ENCODE measurements at places on chromosomes 1 and 21.

GRCh38 chr1:208245185-208245705 is 1.1 kb upstream of the PLXNA2 start:
- DNase-seq, result peak; percentile 42

DNA sequence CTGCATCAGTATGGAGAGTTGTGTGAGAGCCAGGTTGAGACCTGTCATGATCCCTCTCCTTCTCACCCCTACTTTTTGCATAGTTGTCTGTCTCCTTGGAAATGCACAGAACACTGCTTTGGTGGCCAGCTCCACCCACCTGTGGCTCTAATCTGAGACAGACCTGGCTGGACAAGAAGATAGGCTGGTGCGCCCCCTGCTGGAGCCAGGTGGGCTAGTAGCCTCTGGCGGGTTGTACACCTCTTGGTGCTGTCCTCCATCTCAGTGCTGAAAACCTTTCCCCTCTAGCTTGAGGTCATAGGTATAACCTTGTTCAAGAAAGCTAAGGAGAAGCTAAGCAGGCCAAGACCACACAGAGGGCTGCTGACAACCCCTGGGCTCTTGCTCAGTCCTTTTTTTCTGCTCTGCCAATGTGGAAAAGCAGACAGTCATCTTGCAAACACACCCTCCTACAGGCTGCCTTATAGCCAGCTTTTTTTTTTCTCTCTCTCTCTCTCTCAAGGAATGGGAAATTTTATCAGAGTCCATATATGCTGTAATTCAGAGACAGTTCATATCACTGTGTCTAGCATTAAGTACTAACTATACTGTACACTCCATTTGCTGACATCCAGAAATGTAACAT is 58.8 kb upstream of the SPATA6 start:
- no peak for DNase-seq

DNA sequence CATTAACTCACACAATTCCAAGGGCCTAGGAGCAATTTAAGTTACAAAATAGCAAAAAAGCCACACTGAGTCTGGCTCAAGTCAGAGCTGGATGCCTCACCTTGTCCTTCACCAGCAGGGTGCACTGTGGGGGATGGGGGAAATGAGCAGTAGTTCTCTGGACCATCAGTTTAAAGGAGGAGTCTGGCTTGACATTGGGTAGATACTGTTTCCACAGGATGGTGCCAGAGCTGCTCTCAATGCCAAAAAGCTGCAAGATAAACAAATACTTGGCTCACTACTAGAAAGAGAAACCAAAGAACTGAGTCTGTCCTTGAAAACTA is 18.8 kb downstream of the EMC1 start:
- no peak for DNase-seq

GRCh38 chr1:44660176-44660575 is 14.1 kb downstream of the TMEM53 start:
- no peak for DNase-seq

DNA sequence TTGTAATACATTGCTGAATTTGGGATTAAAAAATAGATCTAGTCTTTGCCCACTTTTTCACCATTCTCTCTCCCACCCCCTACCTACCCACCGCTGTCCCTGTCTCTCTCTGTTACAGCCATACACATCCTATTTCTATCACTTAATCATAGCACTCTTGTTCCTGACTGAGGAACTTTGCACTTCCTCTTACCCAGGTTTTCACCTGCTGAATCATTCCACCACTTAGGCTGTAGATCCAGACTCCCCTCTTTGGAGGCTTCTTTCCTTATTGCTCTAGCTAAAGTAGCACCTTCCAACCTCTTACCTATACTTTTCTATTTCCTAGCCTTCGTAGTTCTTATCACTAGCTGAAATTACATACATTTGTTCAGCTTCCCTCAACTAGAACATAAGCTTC is 59.6 kb downstream of the ATP6V1G3 start:
- no peak for DNase-seq

GRCh38 chr1:207999972-208000371 is 89.0 kb upstream of the CD34 start:
- DNase-seq, result no peak

DNA sequence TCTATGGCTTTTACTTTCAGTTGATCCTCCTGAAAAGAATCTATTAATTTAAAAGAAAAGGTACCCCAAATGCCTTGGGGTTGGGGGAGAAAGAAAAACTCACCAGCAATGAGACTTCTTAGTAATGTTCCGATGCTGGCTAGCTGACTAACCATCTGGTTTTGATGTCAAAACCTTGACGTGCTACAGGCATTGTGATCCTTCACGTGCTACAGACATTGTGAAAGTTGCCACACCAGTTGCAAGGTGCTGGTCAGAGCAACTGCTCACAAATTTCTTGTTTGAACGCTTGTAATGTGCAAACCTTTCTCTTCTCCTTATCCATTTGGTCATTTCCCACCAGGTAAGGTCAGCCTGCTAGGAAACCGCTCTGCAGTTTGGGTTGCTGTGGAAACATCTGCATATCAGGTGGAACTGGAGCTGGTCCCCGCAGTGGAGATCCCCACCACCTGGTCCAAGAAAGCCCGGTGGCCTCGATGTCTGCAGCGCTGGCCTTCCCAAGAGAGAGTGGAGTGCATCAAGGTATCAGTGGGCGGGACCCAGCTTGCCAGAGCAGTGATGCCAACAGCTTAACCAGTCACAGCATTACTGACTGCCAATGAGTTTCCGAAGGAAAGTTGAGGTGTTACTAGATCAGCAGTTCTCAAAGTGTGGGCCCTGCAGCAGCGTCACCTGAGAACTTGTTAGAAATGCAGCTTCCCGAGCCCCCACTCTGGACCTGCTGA is 16.1 kb downstream of the MAB21L3 start:
- no peak for DNase-seq

GRCh38 chr1:40662151-40662550 is 3.3 kb downstream of the RIMS3 start:
- DNase-seq, result no peak

All from stimulated activated CD4-positive, alpha-beta T cell treated with anti-CD3 and anti-CD28 coated beads, Interleukin-15, amount 100 ng/mL, for 1 hour (primary cell).